ENCODE measurements at places on chromosomes 7 and 10.

- DNase-seq, result no peak
Observed at GRCh38 chr10:72087392-72087968, 871 bp downstream of the SPOCK2 start.

GRCh38 chr7:44052771-44053365 lies 8.4 kb downstream of the DBNL start:
- no peak for DNase-seq

- no peak for DNase-seq
Observed at GRCh38 chr10:43252166-43252782, 14.6 kb downstream of the RASGEF1A start.

DNA sequence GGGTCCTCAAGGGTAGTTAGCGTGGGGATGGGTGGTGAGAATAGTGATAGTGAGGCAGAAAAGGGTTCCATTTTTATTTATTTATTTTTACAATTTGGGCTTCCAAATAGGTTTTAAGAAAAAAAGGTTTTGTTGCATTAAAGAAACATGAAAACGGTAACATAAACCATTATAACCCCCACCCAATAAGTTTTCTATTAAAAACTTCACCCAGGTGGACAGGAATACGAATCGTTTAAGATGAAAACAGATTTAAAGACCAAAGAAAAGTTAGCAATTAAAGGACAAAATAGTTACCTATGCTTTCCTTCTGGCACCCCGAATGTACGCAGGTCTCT lies 78.7 kb downstream of the ZFAND4 start:
- DNase-seq, result no peak

- DNase-seq, result no peak
Observed at GRCh38 chr7:139937715-139938114, 108.7 kb downstream of the TBXAS1 start.

GRCh38 chr7:20513341-20513740 lies 102.1 kb upstream of the ABCB5 start:
- peak; percentile 3 for DNase-seq

Measured in Jurkat, Clone E6-1 (cell line).